ENCODE measurements at places on chromosomes 2 and 18. TPM values are rescaled to one million over a fixed set of nuclear protein-coding genes. Genes with fewer than 3 reads are reported as not detected.

Gene FSIP2
- 8.6 TPM for total RNA-seq

Gene EFHD1
- 1.1 TPM for total RNA-seq

Gene SULT1C4
- 6.6 TPM for total RNA-seq

Gene CFAP65
- total RNA-seq, result 0.16 TPM

Gene MOCOS
- total RNA-seq, result 0.16 TPM

Gene RFX8
- 0.47 TPM for total RNA-seq

Gene UPP2
- 1.7 TPM for total RNA-seq

Gene CNDP1
- total RNA-seq, result 0.16 TPM

Gene SPDYA
- 1.4 TPM for total RNA-seq

Gene TMEM182
- 3.6 TPM for total RNA-seq

Gene NPC1
- 25.3 TPM for total RNA-seq

Gene NXPH2
- 30.4 TPM for total RNA-seq

Gene CRYBA2
- not detected for total RNA-seq

Gene LRATD1
- 35.7 TPM for total RNA-seq

Gene SAG
- not detected for total RNA-seq

Gene HOXD13
- total RNA-seq, result not detected

Gene XDH
- total RNA-seq, result not detected

Gene C18orf54
- total RNA-seq, result 8.7 TPM

Gene COLEC12
- 15.4 TPM for total RNA-seq

Gene CROCC2
- under 0.01 TPM for total RNA-seq

Gene MLPH
- 0.94 TPM for total RNA-seq

Gene SDC1
- 9.0 TPM for total RNA-seq

Data from occipital lobe (tissue), 3 donors.